HT1080 (cell line): ENCODE measurements at places on chromosomes 12 and 14. TPM values are rescaled to one million over a fixed set of nuclear protein-coding genes. Genes with fewer than 3 reads are reported as not detected.

GRCh38 chr12:93370947-93371346 lies 6.8 kb upstream of the NUDT4 start:
- DNase-seq = no peak

- no peak for DNase-seq
These were observed 21.9 kb downstream of the OS9 start for GRCh38 chr12:57715786-57716185.

Gene LGMN
- 26.5 and 29.5 TPM in 2 replicates for total RNA-seq

Gene CIROP
- not detected in 2 replicates for total RNA-seq

Gene ZNF740
- 15.9 and 19.0 TPM in 2 replicates for total RNA-seq

GRCh38 chr12:123867141-123867540 lies 105.0 kb downstream of the DNAH10 start:
- DNase-seq = no peak

- DNase-seq = no peak
These were observed 11.9 kb upstream of the TC2N start for GRCh38 chr14:91879196-91879595.

- no peak for DNase-seq
These were observed 49.4 kb upstream of the BCL11B start for GRCh38 chr14:99321236-99321925.

Gene SLC24A4
- total RNA-seq = 0.03 TPM in 1 of 2 replicates, not detected in the other

GRCh38 chr12:3655328-3655900 lies 97.5 kb downstream of the CRACR2A start:
- DNase-seq = peak; percentile 34

DNA sequence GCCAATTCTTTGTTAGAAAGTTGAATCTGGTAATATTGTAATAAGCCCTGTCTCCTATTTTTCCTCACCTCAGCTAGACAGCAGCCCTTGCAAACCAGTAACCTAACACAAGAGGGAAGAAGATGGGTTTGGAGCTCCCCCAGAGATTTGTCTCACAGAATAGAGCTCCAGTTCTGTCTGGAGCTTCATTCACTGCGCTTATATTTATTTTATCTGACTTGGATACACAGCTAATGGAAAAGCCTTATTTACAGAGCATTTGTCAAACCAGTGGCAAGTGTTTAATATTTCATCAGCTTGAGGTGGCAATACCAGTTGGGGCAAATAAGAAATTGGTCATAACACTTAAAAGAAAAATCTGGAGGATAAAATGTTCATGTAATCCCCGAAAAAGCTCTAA lies 1094.0 kb downstream of the FSCB start:
- no peak for DNase-seq

GRCh38 chr14:87030197-87030596 lies 962.8 kb downstream of the GALC start:
- DNase-seq = no peak

GRCh38 chr12:91975891-91976290 lies 169.8 kb downstream of the BTG1 start:
- DNase-seq = no peak

- DNase-seq = no peak
These were observed 54.9 kb upstream of the SRSF5 start for GRCh38 chr14:69711881-69712560.

DNA sequence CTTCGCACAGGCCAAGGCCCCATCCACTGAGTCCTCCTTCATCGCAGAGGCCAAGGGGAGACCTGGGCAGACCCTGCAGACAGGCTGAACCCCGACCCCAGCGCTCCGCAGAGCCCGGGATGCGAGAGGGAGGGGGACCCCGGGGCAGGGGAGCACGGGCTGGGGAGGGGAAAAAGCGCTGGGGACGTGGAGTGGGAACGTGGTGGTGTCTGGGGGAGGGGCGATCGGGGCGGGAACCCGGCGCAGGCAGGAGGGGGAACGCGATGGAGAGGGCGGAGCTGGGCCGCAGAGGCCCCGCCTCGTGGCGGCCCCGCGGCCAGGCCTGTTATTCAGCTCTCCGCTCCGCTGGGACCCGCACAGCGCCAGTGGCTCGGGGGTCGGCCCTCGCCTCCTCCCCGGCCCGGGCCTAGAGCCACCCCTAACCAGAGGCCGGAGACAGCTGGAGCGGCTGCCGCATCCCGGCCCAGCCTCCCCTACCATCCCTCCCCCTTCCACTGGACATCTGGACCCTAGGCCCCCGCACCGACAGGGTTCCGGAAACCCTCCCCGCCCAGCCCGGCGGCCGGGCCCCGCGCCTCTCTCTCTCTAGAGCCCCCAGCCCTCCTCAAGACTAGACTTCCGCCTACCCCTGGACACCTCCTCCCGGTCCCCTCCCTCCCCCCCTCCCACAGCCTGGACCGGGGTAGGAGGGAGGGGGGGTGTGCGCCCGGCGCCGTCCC lies at the start of gene ARHGEF25:
ARHGEF25 (plus strand) TSS at position 328 of the 719 bp plus-strand sequence. CDS start 460 bp downstream, outside the sequence.
- no peak for DNase-seq

Gene REM2
- not detected in 2 replicates for total RNA-seq

GRCh38 chr12:121576851-121577391 lies 3.9 kb downstream of the KDM2B start:
- DNase-seq = peak; percentile 79

- DNase-seq = peak; percentile 11
These were observed 219.3 kb upstream of the NOS1 start for GRCh38 chr12:117580718-117581062.

DNA sequence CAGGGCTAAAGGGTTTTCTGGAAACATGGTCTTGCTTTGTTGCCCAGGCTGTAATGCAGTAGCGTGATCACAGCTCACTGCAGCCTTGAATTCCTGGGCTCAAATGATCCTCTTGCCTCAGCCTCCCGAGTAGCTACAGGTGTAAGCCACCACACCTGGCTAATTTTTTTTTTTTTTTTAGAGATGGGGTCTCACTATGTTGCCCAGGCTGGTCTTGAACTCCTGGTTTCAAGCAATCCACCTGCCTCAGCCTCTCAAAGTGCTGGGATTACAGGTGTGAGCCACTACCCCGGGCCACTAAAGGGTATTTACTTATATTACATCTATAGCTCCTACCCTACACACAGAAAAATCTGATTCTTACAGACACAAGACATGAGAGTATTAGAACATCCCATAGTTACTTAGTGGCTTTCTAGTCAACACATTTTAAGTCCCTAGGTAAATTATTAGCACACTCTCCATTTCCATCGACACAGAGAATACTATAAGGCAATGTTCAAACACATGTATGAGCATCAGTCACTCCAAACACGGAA lies 6.2 kb upstream of the DCAF11 start:
- no peak for DNase-seq

DNA sequence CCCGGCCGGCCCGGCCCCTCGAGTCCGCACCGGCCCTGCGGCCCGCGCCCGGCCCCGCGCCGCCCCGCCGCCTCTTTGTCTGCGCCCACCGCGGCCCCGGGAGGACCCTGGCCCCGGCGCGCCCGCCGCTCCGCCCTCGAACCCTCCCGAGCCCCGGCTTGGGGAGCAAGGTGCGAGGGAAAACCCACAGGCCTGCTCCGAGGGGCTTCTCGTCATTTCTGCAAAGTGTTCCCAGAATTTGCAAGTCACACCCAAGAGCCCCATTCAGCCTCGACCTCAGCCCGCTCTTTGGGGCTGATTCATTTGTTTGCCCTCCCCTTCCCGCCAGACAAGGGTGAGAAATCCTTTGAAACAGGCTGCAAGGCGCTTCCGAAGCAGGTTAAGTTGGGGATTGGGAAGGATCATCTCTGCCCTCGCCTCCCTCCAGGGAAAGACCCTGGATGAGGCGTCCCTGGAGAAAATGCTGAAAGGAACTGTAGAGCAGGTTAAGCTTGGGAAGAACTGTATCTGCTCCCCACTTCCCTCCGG lies 325 bp upstream of the CLIP1 start:
- DNase-seq = peak; percentile 62

Gene PAX9
- total RNA-seq = 1.8 and 2.2 TPM in 2 replicates

- no peak for DNase-seq
These were observed 10.5 kb downstream of the RASSF9 start for GRCh38 chr12:85825746-85826145.

GRCh38 chr12:31035967-31036665 lies 37.5 kb upstream of the DDX11 start:
- DNase-seq = no peak

GRCh38 chr12:26690601-26691000 lies 142.4 kb downstream of the ITPR2 start:
- no peak for DNase-seq

Gene SCARB1
- total RNA-seq = 18.6 and 19.5 TPM in 2 replicates

- DNase-seq = no peak
These were observed 256.9 kb downstream of the SYT1 start for GRCh38 chr12:79121486-79121885.

DNA sequence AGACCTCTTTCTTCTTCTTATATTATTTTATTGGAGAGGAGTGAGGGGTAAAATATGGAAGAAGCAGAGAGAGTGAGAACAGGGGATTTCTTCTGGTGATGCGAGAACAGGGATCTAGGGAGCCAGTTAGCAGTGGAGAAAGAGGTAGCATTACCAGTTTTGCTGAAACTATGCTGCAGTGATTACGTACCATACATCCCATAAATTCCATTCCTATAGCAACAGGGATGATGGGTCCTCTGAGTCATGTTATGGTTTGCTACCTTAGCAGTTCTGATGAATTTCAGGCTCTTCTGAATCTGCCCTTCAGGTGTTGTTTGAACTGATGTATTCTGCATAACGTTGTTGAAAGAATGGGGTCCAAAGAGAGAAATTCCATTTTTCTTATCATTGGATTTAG lies 625.4 kb upstream of the LRFN5 start:
- peak; percentile 50 for DNase-seq

- DNase-seq = no peak
These were observed 83.8 kb upstream of the HMGA2 start for GRCh38 chr12:65740506-65740872.

GRCh38 chr14:48709277-48709785 lies 876.8 kb downstream of the RPS29 start:
- DNase-seq = no peak

Gene PIK3C2G
- not detected in 2 replicates for total RNA-seq

Gene POTEG
- total RNA-seq = 2.0 and 2.2 TPM in 2 replicates

DNA sequence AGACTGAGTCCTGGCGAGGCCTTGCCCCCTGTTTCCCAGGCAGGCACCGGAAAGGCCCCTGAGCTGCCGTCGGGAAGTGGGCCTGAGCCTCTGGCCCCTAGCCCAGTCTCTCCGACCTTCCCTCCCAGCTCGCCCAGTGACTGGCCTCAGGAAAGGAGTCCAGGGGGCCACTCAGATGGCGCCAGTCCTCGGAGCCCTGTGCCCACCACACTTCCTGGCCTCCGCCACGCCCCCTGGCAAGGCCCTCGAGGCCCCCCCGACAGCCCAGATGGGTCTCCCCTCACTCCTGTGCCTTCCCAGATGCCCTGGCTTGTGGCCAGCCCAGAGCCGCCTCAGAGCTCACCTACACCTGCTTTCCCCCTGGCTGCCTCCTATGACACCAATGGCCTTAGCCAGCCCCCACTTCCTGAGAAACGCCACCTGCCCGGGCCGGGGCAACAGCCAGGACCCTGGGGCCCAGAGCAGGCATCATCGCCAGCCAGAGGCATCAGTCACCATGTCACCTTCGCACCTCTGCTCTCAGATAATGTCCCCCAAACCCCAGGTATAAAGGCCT lies 10.9 kb downstream of the TNS2 start:
- DNase-seq = no peak

GRCh38 chr12:123532019-123532418 lies 1.5 kb downstream of the RILPL1 start:
- peak; percentile 64 for DNase-seq

DNA sequence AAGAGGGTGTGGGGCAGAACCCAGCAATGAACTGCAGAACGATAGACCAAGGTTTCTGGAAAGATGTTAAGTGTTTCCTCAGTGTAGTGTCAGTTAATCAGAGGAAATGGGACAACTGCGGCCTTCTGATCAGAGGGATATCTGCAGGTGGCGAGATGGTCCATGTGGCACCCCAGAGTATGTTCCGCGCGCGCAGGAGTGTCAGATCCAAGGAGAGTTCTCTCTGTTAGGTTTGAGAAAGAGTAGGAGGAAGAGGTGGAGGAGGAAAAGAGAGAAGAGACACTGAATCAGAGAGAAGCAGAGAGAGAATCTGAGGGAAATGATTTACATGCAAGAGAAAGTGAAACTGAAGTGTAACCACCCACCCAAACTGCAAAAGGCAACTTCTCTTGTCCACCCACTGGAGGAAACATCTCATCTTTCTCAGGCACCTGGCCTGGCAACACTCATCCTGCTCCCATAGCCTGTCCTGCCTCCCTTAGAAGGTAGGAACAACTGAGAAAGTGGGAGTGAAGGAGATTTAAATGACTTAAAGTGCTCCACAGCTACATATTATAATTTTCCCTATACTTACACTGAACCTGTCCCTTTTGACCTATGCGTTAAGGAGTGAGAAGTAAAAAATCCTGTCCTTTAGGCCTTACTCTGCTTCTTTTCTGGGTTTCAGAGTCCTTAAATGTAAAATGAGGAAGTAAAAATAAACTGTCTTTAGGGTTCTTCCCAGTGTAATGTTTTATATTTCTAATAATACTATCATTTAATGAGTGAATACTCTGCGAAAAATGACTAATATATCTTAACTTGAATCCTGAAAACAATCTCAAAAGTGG lies 6.8 kb upstream of the TESPA1 start:
- DNase-seq = no peak

- no peak for DNase-seq
These were observed 88.9 kb upstream of the SLC38A2 start for GRCh38 chr12:46461459-46461858.

Gene TAS2R46
- not detected in 2 replicates for total RNA-seq

GRCh38 chr12:31585271-31585670 lies 5.7 kb downstream of the DENND5B start:
- peak; percentile 67 for DNase-seq

Gene CLEC1A
- total RNA-seq = not detected in 2 replicates

- no peak for DNase-seq
These were observed 30.7 kb downstream of the FOXN3 start for GRCh38 chr14:89386212-89386886.

GRCh38 chr12:119725523-119725922 lies 57.6 kb downstream of the PRKAB1 start:
- DNase-seq = no peak

- DNase-seq = no peak
These were observed 886 bp upstream of the METTL17 start for GRCh38 chr14:20988717-20989470.

GRCh38 chr12:100927826-100928225 lies 133.2 kb downstream of the ANO4 start:
- peak; percentile 92 for DNase-seq

GRCh38 chr14:53902307-53902706 lies 54.3 kb downstream of the BMP4 start:
- no peak for DNase-seq

Gene NPFF
- total RNA-seq = not detected in 2 replicates

DNA sequence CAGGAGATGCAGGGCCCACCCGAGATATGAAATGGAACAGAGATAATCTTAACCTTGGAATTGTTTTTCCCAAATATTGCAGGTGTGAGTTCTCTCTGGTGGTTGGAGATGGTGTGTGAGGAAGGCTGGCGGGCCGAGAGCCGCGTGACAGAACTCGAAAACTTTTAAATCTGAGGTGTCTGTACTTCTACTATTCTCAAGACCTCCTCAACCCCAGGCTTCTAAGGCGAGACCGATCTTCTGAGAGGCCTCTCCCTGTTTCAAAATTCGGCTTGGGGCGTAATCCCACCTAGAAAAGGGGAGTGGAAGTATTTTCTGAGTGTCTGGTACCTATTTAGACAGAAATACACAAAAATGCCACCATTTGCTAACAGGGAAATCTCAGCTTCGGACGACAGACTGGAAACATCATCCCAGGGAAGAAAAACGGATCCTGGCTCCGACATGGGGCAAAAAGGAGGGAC lies 611 bp downstream of the SARNP start:
- DNase-seq = no peak
